AG09319 (cell line): ENCODE measurements at places on chromosomes 7 and 10.

GRCh38 chr7:149414171-149414570 is 46.7 kb downstream of the ZNF777 start:
- no peak for DNase-seq

GRCh38 chr7:503575-504111 is 16.0 kb downstream of the PDGFA start:
- no peak for DNase-seq

GRCh38 chr10:7417103-7417623 is 6.3 kb upstream of the SFMBT2 start:
- DNase-seq, result no peak

- DNase-seq, result no peak
Observed at GRCh38 chr10:87660484-87661133, 931 bp downstream of the PAPSS2 start.

- no peak for DNase-seq
Observed at GRCh38 chr10:94878649-94879048, 59.8 kb upstream of the CYP2C9 start.

DNA sequence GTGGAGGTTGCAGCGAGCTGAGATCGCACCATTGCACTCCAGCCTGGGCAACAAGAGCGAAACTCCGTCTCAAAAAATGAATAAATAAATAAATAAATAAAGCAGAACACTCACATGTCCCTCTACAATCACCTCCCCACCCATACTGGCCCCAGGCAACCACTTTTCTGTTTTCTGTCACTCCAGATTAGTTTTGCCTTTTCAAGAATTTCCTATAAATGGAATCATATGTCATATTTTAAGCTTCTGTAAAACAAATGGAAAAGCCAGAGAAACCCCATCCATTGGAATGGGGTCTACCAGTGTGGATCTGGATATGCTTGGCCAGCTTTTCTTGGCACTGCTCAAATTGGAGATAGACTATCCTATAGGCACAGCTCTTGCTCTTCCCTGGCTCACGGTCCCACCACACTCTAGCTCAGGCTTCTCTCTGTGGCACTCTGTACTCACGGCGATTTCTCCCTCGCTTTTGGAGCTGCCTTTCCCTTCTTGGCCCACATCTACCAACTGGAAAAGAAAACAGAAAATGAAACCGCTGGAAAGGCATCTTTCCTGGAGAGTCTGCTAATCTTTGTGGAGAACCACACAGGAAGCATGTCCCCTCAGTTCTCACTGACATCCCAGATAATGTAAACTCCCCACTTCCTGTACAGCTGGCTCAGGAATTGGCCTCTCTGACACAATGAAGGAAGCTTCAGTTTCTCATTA is 210.1 kb downstream of the JCAD start:
- peak; percentile 55 for DNase-seq

GRCh38 chr10:91880310-91880709 is 29.0 kb downstream of the FGFBP3 start:
- no peak for DNase-seq

- no peak for DNase-seq
Observed at GRCh38 chr7:80891259-80891544, 27.6 kb downstream of the SEMA3C start.

GRCh38 chr10:79191951-79192676 is 123.3 kb downstream of the ZMIZ1 start:
- DNase-seq, result no peak

DNA sequence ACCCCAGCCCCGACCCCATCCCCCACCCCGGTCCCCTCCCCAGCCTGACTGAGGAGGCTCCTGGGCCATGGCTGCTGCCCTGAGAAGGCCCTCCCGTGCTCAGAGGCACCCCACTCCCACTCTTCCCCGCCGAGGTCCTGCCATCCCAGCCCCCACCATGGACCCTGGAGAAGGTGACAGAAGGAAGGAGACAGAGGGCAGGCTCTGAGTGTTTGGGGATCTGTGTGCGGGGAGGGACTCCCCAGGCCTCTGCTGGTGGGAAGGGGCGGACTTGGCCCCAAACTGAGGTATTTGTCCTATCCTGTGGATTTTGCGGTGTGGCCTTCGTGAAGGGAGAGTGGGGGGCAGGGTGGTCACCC is 53.4 kb downstream of the PWWP2B start:
- no peak for DNase-seq

DNA sequence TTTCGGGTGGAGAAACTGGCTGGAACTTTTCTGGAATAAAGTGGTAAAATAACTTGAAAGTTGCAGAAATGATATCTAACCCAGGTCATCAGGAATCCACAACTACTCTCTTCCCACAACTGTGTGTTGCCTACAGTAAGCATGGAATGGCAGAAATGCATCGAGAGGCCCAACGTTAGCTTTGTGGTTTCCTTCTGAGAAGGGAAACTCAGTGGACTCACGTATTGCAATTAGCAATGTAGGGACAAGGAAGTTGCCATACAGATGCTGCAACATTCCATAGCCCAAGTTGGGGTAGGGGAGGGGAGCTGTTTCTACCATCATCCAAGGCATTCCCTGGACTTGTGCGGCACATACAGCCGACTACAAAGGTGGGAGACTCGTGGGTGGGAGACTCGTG is 1.9 kb downstream of the PON1 start:
- no peak for DNase-seq

DNA sequence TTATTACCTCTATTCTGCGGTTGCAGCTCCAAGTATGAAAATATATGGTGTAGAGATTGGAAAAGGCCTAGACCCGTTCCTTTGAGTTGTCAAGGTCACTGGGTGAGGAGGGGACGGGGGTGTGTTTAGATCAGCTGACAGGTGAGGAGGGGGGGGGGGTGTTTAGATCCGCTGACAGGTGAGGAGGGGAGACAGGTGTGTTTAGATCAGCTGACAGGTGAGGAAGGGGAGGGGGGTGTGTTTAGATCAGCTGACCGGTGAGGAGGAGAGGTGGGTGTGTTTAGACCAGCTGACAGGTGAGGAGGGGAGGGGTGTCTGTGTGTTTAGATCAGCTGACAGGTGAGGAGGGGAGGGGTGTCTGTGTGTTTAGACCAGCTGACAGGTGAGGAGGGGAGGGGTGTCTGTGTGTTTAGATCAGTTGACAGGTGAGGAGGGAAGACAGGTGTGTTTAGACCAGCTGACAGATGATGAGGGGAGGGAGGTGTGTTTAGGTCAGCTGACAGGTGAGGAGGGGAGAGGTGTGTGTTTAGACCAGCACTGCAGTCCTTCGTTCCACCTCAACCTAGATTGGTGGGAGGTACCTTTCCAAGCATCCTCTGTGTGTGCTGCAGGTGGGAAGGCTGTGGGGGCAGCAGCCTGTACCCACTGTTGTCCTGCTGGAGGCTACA is 655.0 kb upstream of the ADARB2 start:
- DNase-seq, result no peak

DNA sequence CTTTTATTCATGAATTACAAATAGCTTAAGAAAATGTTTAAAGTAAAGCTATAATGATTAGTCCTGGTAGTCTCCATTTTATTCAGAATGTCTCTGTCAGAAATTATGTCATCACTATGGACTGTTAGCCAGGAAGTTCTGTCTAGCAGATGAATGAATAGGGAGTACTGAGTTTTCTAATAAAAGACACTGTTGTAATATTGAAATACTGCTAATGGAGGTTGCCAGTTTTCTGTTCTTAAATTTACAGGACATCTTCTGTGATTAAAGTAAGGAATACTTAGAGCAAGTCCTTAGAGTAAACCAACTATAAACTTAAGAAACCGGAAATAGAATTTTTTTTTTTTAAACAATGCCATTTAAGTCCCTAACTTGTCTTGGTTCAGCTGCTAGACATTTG is 309.8 kb downstream of the ADK start:
- no peak for DNase-seq

DNA sequence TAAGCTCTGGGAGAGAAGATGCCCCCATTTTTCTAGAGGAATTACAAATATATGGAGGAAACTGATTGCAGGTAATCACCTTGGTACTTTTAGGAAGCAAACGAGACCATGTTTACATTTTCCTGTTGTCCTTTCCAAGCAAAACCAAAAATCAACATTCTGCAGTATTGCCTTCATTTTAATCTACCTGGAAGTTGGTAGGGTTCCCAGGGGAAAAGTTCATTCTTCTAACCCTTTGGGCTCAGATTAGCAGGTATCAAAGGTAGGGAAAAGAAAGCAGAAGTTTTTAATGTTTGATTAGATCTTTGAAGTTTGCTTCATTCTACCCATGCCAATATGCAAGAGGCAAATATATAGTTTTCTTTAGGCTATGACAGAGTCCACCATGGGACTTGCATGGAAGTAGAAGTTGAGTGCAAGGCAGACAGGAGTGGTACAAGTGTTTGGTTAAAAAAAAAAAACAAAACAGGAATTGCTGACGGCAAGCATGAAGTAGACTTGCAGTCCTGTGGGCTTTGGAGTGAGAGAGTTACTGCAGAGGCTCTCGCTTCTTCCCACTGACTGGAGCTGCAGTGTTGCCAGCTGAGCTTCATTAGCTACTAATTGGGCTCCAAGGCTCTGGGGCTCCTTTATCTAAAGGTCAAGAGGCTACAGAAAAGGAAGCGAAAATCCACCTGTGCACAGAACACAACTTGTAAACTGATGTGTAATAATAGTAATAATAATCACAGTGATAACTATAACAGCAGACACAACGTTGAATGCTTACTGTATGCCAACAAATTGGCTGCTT is 28.9 kb upstream of the ASAH2 start:
- DNase-seq, result no peak

DNA sequence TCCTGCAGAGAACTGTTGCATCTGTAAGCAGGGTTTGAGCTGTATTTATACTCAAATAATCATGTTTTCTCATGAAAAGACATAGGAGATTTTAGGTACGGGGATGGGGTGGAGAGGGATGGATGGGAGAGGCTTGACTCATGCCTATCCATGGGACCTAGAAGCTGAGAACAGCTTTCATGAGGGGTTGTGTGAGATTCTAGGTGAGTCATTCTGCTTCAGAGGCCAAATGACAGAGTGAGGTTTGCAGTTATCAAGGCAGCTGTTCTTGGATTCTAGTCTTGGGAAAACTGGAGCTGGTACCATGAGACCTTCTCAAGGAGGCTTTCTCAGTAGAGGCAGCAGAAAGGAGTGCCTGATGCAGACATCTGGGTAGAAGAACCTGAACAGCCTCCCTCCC is 746.9 kb downstream of the TYW1 start:
- no peak for DNase-seq

GRCh38 chr7:80307227-80307856 is 172.7 kb downstream of the GNAI1 start:
- DNase-seq, result peak; percentile 41

DNA sequence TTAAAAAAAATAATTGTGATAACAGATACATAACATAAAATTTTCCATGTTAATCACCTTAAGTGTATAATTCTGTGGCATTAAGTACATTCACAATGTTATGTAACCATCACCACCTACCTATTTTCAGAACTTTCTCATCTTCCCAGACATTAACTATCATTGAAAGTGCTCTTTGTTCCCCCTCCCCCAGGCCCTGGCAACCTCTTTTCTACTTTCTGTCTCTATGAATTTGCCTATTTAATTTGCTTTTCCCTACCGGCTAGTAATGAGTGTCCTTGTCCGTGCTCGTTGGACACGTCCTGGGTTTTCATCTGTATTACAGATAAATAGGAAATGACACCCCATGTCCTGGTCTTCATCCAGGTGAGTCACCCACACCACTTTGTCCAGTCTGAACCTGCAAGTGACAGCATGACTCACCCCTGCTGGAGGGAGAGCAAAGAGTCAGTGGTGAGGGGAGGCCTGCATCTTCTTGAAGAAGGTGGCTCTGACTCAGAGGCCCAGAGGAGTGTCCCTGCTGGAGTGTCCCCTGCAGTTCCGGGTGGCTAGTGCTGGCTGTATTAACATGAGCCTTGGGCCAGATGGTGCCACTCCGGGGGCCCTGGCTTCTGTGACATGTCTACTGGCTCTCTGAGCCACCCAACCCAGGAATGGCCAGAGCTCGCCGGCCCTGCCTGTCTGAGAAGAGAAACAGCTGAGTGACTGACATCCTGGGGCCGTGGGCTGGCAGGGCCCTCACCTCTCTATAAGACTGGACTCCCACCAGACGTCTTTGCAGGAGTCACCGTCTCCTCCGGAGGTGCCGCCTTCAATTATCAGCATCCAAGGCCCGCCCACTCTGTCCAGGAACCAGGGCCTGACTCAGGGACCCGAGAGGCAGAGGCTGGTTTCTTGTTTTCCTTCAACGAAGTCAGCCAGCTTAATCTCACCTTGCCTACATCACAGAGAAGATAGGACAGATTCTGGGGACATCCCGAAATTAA is 503.2 kb upstream of the MKI67 start:
- DNase-seq, result no peak

GRCh38 chr10:44260286-44260928 is 124.5 kb downstream of the CXCL12 start:
- no peak for DNase-seq

- DNase-seq, result peak; percentile 75
Observed at GRCh38 chr10:62582804-62583208, 208.6 kb downstream of the ZNF365 start.

DNA sequence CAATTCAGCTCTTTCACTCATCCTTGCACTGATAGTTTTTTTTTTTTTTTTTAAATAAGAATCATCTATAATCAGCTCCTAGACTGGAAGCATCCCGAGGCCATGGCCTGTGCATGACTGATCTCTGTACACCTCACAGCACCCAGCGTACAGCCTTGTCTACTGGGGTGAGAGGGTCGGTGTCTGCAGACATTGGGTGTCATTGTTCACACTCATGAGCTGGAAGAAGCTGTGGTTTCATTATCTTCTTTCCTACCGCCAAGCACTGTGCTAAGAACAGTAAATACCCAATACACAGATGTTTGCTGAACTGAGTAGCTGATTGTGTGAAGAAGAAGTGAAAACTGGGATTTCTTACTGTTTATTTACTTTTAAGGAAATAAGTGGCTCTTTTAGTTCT is 123.6 kb downstream of the CLEC2L start:
- DNase-seq, result no peak
